ENCODE measurements at places on chromosomes 7 and 10. TPM values are rescaled to one million over a fixed set of nuclear protein-coding genes. Genes with fewer than 3 reads are reported as not detected.

GRCh38 chr10:102468683-102469082 is 17.3 kb upstream of the C10orf95 start:
- DNase-seq, result peak; percentile 61

DNA sequence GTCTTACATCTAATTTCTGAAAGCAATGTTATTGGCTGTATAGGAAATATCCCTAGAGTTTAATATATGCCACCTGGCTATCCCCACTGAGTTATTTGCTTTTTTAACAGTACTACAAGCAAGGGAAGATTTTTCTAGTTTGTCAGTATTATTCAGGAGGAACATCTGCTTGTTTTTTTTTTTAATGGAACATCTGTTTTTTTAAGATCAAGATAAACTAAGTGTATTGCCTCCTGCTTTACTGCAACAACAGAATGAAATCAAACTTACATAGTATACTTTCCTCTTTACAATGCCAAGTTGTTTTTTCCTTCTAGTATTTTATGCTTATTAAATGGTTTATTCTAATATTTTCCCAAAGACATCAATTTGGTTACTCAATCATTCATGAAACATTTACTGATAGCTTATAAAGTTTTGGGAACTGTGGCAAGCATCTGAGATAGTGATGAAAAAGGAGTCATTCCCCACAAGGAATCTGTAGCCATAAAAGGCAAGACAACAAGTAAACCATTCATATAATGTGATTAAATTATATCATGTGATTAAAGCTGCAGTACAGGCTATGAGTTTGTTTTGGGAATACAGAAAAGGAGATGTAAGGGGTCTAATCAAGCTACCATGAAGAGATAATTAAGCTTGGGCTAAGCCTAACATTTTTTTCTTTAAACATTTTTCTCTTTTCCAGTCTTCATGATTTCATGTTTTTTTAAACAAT is 17.4 kb downstream of the MTPN start:
- DNase-seq, result peak; percentile 46

NAT16 gene
- total RNA-seq, result not detected

- DNase-seq, result no peak
Measured at GRCh38 chr7:150945171-150945852, 32.8 kb downstream of the KCNH2 start.

GRCh38 chr7:102444961-102445673 is 11.7 kb downstream of the ORAI2 start:
- DNase-seq, result no peak

DNA sequence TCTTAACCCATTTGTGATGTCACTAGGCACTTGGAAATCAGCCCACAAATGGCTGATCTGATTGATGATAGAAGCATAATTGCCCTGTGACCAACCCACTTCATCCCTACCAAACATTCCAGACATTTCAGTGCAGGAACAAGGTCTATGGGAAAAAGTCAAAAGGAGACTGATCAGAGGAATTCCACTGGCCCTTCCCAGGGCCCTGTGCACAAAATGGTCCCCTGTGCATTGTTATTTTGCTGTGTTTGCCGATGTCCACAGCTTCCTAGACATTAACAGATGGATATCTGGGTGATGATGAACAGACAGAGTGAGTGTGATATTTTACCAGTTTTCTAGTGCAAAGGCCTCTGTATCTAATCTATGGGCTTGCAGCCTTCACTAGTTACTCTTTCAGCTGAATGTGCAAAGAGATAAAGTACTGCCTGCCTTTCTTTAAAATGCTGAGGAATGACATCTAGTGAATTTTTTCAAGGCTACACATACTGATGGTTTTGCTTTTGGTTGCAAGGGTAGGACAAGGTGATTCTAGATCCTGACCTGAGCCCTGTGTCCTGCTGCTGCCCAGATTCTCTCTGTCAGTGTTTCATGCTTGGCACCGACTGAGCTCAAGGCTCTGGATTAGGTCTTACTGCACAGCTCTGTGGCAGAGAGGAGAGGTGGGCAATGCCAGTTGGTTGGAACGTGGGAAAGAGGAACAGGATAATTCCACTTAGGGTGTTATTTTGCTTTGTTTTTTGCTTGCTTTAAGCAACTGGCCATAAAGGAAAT is 55.4 kb downstream of the CALD1 start:
- peak; percentile 89 for DNase-seq

Data from fibroblast of villous mesenchyme (primary cell).